ENCODE measurements at places on chromosomes 7 and 10.

GRCh38 chr7:124914298-124914697, 15.3 kb downstream of the POT1 start:
- DNase-seq, result no peak

- DNase-seq, result no peak
Measured at GRCh38 chr7:34575006-34575405, 83.0 kb upstream of the NPSR1 start.

DNA sequence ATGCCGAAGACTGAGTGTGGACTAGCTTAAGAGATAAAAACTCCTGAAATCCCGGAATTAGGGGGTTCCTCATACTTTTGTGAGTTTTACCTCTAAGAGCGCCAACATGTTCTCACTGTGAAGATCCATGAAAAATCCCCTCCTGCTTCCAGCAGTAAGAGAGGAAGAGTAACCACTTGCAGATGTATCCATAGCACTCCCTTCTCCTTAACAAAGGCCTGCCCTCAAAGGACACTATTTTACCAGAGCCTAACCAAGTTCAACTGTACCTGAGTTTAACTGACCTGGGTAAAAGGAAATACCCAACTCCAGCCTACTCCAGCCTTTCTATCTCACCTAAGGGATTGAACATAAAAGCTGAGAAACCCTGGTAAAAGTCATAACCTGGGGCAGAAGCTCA, 280.9 kb downstream of the POLR1F start:
- no peak for DNase-seq

DNA sequence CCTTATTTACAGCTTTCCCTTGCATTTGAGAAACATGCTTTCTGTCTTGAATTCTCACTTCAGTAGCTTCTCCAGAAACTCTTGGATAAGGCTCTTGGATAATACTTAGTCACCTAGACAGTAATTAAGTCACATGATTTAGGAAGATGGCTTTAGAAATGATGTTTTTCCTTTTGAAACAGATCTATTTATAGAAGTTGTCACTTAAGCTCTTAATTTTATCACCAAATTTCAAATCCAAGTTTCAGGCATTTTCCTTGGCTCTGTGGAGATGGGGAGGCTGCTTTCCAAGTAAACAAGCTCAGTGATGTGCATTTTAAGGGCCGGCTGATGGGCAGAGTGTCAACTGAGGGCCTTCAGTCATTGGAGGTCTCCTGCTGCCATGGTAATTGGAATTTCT, 130.3 kb downstream of the SRI start:
- no peak for DNase-seq

GRCh38 chr7:27168265-27168947, 3.1 kb upstream of the HOXA9 start:
- no peak for DNase-seq

DNA sequence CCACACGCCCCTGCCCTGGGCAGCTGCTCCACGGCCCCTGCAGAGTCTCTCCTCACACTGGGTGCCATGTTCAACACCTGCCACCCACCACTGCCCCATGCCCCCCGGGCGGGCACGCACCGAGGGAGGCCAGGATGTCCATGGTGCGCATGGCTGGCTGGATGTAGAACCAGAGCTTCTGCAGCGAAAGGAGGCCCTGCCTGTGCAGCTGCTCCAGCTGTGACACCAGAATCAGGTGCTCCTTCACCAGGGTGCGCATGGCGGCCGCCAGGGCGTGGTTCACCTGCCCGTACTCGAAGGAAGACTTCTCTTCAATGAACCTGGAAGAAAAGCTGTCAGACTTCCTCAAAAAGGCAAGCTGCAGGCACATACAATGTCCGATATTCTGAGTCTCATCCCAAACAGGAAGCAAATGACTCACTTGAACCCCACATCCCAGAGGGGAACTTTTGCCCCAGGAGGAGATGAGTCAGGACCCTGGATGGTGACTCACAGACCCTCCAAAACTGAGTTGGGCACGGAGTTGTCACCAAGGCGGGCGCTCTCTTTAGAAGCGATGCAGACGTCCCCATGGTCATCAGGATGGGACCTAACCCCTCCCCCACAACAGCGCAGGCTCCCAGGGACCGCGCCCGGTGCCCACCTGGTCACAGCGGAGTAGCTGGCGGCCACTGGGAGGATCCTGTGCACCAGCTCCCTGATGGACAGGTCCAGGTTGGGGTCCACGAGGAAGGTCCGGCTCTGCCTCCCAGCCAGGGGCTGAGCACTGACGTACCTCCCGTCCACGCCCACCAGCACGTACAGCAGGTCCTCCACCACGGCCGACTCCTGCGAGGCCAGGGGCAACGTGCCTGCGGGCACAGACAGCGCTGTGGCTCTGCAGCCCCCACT, 15.5 kb downstream of the TUBGCP2 start:
- DNase-seq, result no peak

- no peak for DNase-seq
Measured at GRCh38 chr7:120407010-120407409, 134.0 kb downstream of the KCND2 start.

DNA sequence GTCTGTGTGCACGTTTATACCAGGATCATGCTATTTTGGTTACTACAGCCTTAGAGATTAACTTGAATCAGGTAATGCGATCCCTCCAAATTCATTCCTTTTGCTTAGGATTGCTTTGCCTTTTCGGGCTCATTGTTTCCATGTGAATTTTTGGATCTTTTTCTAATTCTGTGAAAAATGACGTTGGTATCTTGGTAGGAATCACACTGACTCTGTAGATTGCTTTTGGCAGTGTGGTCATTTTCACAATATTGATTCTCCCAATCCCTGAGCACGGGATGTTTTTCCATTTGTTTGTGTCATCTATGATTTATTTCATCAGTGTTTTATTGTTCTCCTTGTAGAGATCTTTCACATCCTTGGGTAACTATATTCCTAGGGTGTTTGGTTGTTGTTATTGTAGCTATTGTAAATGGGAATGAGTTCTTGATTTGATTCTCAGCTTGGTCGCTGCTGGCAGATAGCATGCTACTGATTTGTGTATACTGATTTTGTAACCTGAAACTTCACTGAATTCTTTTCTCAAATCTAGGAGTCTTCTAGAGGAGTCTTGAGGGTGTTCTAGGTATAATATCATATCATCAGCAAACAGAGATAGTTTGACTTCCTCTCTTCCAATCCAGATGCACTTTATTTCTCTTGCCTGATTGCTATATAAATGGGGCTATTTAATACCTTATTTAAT, 18.2 kb downstream of the SNX8 start:
- no peak for DNase-seq

- DNase-seq, result no peak
Measured at GRCh38 chr7:88888684-88889083, 93.1 kb upstream of the TEX47 start.

GRCh38 chr10:59870152-59870551, 36.2 kb downstream of the CCDC6 start:
- DNase-seq, result no peak

DNA sequence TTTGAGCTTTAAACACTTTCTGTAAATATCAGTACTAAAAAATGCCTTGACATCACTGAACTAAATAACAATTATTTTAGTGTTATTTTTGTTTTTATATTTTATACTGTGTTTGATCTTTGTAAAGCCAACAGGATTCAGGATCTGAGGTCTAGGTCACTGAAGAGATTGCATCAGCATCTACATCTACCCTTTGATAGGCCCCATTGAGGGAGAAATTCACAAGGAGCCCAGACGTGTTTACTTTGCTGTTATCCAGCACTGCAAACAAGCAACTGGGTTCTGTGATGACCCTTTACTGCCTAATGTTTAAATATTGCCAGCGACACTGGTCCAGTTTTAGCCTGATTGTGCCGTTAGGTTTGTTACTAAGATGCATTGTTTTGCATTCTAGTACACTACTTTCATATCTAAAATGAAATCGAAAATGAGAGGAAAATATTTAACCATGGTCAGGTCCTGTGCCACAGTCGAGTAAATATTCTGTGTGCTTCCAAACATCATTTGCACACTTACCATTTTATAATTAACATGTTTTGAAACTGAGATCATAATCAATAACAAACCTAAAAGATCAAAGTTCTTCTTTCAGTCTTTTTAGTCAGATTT, 48.7 kb downstream of the SP8 start:
- DNase-seq, result no peak

DNA sequence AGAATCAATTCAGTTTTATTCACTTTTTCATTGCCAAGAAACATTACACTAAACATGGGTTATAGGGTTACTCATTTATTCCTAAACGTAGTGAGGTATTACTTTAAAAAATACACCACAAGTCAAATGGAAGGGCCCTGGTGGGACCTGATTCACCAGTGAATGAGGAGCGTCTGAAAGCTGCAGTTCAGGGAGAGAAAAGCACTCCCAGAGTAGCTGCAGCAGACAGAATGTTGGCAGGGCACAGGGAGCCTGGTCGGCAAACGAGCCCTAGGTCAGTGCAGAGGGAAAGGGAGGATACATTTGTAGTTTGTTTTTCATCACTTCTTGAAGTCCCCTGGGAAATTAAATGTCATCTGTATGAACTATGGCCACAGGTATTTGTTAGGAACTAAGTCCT, 361.7 kb upstream of the ETV1 start:
- DNase-seq, result no peak

DNA sequence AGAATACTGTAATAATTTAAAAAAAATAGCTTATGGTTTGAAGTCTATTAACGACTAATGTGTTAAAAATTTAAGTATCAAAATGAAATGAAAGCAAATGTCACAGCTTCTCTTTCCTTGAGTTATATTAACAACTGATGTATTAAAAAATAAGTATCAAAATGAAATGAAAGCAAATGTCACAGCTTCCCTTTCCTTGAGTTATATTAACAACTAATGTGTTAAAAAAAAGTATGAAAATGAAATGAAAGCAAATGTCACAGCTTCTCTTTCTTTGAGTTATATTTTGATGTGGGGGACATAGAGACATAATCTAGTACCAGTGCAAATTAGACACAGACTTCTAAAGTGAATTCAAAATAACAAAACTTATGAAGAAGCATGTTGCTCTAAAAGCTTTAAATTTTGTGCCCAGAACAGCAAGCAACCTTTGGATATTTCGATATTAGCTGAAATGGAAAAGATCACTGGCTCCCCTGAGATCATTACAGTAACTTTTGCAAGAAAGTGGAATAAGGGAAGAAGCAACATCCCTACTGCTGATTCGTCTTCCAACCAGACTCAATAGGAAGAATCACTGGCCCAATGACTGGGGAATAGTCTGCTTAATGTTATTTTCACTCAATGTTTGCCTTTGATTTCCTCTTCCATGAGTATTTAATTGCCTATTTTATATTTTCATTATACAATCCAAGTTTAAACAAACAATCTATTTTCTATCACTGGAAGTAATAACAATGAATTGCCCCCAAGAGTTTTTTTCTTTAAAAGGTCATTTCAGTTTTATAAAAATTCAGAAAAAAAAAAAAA, 8.0 kb downstream of the SKAP2 start:
- no peak for DNase-seq

DNA sequence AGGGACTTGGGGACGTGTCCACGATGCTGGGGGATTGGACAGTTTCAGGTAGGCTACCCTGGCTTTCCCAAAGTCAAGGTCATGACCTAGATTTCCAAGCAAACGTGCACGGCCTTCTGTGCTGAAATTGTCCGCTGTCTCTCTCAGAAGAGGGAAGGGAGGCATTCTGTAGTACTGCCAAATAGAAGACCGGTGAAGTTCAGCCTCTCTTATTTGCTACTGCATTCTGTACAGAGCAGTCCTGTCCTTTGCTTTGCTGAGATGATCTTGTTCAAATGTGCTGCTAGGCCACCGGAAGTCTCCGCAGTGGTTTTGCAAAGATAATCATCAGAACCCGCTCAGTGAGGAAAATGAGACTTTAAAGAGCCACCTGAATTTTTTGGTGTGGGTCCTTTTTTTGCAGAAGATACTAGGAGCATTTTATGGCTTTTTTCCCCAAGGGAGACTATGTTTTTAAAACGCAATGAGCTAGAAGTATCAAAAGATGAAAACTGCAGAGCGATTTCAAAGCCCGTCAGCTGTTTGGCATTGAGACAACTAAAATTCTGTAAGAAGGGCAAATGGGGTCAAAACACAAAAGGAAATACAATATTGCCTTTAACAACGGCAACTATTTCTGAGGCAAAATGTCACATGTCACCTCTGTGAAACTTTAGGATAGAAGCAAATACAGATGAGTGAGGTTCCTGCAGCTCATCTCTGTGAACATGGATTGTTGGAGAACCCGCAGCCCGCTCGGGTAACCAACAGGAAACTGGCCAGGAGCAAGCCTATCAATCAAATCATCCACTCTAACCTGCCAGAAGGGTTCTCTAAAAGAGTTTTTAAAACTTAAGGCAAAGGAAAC, 1.3 kb upstream of the NMT2 start:
- no peak for DNase-seq

DNA sequence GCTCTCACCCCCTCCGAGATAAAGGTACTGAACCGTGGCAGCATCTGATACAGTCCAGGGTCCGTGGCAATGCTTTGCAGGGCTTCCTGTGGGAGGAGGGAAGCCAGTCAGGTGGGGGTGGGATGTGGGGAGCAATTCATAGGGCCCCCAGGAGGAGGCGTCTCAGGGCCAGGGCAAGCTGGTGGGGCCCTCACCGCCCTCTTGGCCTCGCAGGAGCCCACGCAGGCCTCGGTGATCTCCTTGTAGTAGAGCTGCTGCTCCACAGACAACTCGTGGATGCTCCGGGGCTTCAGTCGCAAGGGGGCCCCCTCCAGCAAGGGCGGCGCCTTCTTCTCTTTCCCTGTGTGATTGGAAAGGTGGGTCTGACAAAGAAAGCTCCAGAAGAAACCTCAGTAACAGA, 7.2 kb downstream of the TAF6 start:
- DNase-seq, result no peak

DNA sequence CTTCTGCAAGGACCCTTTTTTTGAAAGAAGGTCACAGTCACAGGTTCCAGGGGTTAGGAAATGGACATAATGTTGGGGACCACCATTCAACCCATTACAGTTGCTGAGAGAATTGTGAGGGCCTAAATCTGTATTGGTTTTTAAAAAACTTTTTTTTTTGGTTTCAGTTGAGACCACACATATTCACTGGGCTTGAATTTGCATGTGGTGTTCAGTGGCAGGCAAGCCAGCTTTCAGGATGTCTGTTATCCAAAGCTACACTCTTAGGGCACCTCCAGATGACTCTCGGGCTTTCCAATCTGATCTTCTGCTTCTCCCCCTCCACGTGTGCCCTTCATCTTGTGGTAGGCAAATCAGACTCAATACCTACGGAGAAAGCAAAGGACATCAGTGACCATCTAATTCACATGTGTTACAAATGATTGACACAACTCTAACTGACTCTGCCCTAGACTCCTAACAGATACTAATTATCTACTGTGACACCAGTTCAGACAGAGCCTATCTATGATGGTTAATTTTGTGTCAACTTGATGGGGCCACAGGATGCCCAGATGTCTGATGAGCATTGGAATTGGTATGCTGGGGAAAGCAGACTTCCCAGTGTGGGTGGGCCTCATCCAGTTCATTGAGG, 93.3 kb upstream of the ELMO1 start:
- DNase-seq, result no peak
